ENCODE measurements at places on chromosomes 2 and 18.

DNA sequence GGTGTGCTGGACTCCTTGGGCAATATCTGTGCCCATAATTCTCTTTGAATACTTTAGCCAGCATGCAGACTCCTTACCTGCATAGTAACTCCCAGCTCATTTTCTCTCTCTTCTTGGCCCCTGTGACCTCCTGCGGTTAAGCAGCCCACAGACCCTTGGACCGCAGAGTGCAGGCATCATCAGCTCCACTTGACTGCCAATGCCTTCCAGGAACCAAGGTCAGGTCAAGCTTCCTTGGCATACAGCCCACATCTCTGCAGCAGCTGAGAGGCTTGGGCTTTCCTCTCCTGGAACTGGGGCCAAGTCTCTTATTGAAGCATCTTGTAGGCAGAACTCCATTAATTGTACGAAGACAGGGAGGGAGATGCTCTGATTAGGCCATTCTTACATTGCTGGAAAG lies 130.1 kb upstream of the PIEZO2 start:
- no peak for DNase-seq

DNA sequence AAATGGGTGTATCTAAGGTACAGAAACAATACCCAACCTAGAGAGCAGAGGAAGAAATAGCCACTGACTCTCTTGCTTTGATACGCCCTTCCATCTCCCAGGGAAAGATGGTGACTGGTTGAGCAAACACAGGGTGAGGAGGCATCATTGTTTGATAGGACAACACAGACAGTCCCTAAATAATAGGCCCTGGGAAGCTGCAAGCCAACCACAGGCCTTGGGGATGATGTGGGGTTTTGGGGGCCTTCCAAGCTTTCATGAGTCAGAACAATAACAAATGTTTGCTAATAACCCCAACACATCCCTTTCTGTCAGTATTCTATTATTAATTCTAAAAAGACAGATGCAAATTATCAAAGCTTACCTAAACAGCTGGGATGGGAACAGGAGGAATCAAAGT lies 9.8 kb downstream of the LGALSL start:
- no peak for DNase-seq

- peak; percentile 13 for DNase-seq
Measured at GRCh38 chr2:134320930-134321329, 67.1 kb downstream of the MGAT5 start.

DNA sequence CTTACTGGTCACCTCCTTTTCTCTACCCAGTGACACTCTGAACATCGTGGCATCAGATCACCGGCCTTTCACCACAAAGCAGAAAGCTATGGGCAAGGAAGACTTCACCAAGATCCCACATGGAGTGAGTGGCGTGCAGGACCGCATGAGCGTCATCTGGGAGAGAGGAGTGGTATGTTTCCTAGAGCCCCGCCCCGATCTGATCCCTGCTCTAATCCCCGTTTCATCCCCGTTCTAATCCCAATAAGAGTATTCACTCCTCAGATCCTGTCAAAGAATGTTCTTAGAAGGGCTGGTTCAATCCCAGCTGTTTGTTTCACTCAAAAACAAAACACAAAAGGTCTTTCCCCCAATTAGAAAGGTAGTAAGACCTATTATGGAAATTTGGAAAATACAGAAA lies 30.4 kb upstream of the MAPRE3 start:
- no peak for DNase-seq

DNA sequence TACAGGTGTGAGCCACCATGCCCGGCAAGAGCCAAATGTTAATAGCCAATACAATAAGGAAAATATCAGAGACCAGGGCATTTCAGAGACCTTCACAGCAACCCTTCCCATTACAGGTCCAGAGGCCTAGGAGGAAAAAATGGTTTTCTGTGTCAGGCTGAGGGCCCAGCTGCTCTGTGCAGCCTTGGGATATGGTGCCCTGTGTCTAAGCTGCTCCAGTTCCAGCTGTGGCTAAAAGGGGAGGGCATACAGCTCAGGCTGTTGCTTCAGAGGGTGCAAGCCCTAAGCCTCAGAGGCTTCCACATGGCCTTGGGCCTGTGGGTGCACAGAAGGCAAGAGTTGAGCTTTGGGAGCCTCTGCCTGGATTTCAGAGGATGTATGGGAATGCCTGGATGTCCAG lies 20.1 kb upstream of the CCDC195 start:
- no peak for DNase-seq

DNA sequence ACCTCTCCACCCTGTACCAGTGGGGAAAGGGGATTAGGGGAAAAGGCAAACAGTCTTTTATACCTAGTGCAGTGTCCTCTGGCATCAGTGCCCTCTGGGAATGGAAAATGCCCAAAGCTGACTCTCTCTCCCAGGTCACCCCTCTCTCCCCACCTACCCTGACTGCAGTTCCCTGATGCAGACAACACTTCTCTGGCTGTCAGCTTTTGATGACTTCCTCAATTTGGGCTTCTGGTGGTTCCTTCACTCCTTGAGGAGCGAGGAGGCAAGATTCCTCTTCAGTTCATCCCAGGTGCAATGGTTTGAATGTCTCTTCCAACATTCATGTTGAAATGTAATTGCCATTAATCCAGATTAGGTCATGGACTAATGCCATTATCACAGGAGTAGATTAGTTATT lies 19.7 kb upstream of the PPM1B start:
- no peak for DNase-seq

- DNase-seq: no peak
Measured at GRCh38 chr2:238434846-238435751, 8.4 kb downstream of the ASB1 start.

DNA sequence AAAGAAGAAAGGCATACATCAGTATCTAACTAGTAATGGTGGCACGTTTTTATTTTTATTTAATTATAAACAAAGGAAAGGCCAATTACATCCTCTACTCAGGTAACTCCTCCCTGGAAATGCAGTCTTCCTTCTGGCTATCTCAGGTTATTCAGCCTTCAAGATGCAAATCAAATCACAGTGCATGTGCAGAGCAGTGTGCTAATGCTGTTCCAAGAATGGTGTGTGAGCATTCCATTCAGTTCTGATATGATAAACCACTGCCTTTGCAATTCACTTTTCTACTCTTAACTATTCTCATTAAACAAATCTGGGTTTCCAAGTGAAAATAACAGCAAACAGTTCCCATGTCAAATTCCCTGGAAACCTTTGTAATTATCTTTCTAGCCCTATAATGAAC lies 38.4 kb downstream of the SEPTIN10 start:
- DNase-seq: no peak

DNA sequence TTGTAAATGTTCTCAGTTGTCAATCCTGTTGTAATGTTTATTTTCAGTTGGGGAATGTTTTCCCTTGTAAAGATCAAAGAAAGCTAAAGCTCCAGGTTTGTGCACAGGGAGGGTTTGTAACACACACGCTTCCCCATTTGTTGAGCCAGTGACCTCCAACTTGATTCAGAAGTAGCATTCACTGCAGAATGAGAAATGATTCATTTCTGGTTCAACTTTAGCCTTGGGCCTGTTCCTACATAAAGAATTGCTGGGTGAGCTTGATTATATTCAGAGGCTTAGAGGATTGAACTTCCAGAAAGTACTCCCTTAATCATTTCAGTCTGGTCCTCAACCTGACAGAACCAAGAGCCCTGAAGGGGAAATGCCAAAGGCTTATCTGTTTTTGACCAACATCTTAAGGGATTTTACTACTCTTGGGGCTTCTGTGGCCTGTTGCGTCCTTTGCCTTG lies 70.6 kb upstream of the CAVIN2 start:
- DNase-seq: no peak

DNA sequence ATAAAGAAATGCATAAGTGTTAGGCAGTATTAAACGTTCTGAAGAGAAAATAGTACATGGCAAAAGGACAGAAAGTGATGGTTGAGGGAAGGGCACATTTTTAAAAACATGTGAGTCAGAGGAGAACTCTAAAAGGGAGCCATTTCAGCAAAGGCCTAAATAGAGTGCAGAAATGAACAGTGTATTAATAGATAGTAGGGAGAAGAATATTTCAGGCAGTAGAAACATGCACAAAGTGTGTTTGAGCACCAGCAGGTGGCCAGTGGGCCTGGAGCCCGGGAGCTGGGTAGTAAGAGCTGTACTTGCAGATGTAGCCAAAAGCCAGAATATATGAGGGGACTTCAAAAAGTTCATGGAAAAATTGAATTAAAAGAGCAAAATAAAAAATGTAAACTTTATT lies 288.1 kb upstream of the FIGN start:
- no peak for DNase-seq

- no peak for DNase-seq
Measured at GRCh38 chr2:206531996-206532543, 88.7 kb downstream of the ADAM23 start.

DNA sequence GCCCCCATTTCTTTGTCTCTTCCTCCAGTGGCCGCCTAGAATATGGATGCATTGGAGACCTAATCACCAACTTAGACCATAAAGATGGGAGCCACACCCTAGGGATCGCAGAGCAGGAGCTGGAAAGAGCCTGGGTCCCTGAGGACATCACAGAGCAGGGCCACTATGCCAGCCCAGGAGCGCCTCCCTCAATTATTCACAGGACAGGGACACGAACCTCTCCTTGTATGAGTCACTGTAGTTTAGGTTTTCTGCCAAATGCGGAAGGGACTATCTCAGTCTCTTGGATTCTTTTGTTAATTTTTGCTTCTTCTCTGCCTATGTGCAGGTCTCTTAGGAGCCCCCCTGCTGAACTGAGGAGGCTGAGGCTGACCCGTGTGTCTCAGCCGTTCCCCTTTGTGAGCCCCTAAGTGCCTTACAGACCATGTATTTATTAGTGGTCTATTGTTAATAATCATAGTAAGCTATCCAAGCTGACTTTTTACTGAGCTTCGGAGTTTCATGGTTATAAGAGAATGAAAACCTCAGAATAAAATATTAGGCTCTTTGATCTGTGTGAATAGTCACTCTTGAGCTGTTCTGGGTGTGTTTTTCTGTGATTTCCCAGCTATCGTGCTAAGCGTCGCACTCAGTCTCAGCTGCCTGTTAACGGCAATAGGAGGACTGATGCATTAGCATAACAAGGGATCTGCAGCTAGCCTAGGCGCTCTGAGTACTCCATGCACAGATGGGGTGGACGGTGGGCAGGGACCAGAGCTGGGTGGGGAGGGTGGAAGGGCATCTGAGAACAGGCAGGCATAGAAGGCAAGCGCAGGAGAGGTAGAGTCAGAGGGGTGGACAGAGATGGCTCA lies 12.7 kb upstream of the PTPN4 start:
- no peak for DNase-seq

DNA sequence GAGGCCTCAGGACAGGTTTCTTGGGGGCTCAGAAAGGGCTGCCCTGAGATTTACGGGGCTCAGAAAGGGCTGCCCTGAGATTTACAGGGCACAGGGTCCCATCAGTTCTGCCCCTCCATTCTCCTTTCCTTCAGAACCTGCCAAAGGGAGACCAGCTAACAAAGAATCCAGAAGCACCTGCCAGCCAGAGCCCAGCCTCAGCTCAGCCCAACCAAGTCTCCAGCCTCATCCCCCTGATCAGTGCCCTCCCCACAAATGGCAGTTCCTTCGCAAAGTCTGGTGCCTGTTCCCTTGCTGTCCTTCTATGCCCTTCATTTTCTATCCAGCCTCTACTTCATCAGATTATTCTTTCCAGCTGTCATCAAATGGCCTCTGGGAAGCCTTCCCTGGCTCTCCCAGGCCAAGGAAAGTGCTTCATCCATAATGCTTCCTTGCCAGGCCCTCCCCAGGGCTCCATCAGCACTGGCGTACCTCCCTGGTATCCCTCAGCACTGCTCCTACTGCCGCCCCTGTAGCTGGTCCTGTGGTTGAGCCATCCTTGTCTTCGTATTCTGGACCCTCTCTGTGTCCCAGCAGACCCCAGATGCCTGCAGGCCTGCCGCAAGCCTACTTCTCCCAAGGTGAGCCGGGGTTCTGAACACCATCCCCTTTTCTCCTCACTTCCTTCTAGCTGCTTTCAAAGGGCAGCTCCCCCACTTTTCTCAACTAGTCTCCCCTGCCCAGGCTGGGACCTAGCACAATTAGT lies 96.2 kb upstream of the EPAS1 start:
- DNase-seq: no peak

GRCh38 chr2:200119236-200119635 lies 163.9 kb downstream of the MAIP1 start:
- DNase-seq: no peak

- DNase-seq: no peak
Measured at GRCh38 chr2:179129574-179130238, 79.8 kb upstream of the CCDC141 start.

GRCh38 chr18:58512648-58513588 lies 116.0 kb downstream of the ALPK2 start:
- no peak for DNase-seq

DNA sequence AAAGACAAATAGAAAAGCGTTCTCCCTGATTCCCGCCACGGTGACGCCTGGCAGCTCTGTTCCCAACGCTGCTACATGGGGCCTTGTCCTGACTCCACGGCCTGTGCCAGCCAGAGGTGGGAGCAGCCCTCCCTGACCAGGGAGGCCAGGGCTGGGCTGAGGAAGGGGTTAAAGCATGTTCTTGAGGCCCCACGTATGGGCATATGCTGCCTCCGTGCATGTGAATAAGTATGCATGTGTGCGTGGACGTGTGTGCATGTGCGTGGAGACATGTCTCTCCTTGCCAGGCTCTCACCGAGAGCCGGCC lies 1.6 kb upstream of the SNED1 start:
- DNase-seq: no peak

DNA sequence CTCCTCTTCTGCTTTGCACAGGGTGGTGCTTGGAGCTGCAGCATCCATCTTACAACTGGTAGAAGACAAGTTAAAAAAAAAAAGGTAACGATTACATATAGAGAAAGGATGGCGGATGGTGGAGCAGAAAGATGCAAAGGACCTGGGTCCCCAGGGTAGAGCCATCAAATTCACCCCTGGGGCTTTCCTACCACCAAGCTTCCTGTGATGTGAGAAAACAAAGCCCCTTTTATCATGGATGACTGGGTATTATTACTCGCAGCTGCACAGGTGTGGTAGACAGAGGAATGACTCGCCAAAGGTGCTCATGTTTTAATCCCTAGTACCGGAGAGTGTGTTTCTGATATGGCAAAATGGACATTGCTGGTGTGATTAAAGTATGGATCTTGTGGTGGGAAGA lies 1.3 kb upstream of the ACOXL start:
- no peak for DNase-seq

DNA sequence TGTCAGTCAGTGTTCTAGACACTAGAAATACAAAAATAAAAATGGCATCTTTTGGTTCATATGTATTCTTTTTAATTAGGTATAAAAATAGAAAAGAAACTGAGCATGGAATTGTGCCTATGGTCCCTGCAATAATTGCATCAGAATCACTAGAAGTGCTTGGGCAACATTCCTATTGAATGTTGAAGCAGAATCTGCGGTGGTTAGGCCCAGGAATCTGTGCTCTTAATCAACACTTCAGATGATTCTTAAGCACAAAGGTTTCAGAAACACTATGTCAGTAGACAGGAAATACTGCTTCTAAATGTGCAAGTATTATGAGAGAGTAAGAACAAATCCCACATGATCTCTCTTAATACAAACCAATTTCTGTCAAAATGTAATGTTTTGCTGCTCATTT lies 20.3 kb upstream of the RBBP8 start:
- no peak for DNase-seq

- DNase-seq: no peak
Measured at GRCh38 chr2:179796213-179797007, 65.0 kb downstream of the ZNF385B start.

- no peak for DNase-seq
Measured at GRCh38 chr18:77147418-77147852, 14.9 kb upstream of the MBP start.

Measured in activated naive CD4-positive, alpha-beta T cell (primary cell).